ENCODE measurements at places on chromosomes 7 and 10. TPM values are rescaled to one million over a fixed set of nuclear protein-coding genes. Genes with fewer than 3 reads are reported as not detected.

The RSPH10B gene
- 0.07 TPM for polyA plus RNA-seq

- no peaks in the 10 kb centered on the region for H3K4me1 ChIP-seq
- no peak overlapping the region for H3K4me3 ChIP-seq
- DNase-seq: peak; percentile 23
These were observed 1.3 kb upstream of the CLDN12 start for GRCh38 chr7:90401989-90402388.

DNA sequence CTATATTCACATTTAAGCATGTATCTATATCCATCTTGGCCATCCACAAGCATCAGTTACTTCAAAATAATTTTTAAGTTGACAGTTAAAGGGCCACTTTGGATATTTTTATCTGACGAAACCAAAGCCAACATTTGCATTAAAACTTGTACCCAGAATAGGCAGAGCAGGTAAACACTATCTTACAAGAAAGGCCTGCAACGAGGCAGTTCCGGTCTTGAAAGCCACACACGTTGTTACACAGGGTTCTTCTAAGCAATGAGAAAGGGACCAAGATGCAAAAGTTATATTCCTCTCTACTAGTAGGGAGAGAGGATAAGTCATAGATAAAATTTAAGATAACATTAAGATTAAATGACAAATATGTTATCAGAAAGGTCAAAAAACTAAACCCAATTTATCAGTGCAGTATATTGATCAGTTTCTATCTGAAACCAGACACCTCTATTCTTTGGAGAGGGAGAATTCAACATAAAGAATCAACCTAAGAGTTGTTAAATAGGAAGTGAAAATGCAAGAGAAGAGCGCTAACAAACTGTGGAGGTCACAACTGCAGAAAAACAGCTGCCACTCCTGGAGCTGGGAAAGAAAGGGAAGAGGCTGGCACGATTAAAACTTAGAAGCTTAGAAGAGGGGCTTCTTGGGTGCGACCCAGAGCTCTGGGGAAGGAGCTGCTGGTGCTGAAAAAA is 701.3 kb downstream of the TNS3 start:
- no peaks in the 10 kb centered on the region for H3K36me3 ChIP-seq
- H3K27me3 ChIP-seq: no peaks in the 10 kb centered on the region
- no peaks in the 10 kb centered on the region for H3K4me1 ChIP-seq
- DNase-seq: no peak
- H3K4me3 ChIP-seq: no peak overlapping the region

GRCh38 chr10:9274206-9274755 is 1219.8 kb downstream of the GATA3 start:
- H3K4me1 ChIP-seq: no peaks in the 10 kb centered on the region
- no peaks in the 10 kb centered on the region for H3K36me3 ChIP-seq
- H3K27me3 ChIP-seq: no peaks in the 10 kb centered on the region
- DNase-seq: no peak
- H3K4me3 ChIP-seq: no peak overlapping the region

- no peaks in the 10 kb centered on the region for H3K27me3 ChIP-seq
- DNase-seq: peak; percentile 37
- no peak overlapping the region for H3K27ac ChIP-seq
- H3K4me1 ChIP-seq: no peaks in the 10 kb centered on the region
These were observed 52.1 kb downstream of the MPP7 start for GRCh38 chr10:28250782-28251181.

The CDHR3 gene
- 24.1 TPM for polyA plus RNA-seq

DNA sequence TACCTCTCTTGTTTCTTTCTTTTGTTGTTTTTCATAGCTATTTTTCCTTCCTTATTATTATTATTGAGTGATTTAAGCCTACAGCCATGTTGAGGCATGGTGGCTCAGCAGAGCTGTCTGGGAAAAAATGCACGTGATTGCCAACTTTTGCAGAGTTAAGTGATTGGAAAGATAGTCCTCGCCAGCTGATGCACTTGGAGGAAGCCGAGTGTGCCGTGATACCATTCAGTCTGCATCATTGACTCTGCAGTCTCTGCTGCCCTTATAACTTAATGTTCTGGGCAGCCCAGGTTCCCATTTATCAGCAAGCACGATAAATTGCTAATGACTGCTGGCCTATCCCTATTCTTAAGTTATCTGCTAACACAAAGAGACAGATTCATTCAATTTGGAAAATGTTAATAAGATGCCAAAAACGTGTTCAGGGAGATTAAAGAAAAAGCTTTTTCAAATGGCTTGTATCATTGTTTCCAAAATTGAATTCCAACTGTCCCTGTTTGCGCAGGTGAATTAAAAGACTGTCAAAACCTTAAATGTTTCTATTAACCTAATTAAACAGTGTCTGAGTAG is 232.9 kb upstream of the NPY start:
- no peaks in the 10 kb centered on the region for H3K4me1 ChIP-seq
- H3K4me3 ChIP-seq: no peak overlapping the region
- H3K27ac ChIP-seq: no peak overlapping the region
- DNase-seq: no peak

The ABCB1 gene
- polyA plus RNA-seq: 63.2 TPM

DNA sequence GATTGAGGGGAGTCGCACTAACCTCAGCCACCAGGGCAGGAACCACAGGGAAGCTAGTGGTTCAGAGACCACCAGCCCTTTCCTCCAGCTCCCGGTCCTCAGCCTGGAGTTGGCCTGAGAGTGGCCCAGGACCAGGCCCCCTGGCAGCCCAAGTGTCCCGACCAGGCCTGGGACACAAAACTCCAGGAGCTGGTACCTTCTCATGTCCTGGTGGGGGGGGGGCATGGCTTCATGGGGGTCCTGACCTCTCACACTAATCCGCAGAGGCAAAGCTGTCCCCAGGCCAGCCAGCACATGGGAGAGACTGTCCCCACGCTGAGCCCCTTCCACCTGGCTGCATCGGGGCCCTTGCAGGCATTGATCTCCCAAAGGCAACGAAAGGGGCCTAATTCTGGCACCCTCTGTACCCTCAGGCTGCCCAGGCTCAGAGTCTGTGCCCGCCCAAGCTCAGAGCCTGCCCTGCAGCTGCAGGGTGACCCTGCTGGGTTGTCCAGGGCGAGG is 28.2 kb downstream of the GPRIN2 start:
- no peak for DNase-seq
- H3K4me3 ChIP-seq: no peak overlapping the region
- peaks cover 3% of the 10 kb centered on the region for H3K4me1 ChIP-seq
- H3K36me3 ChIP-seq: no peaks in the 10 kb centered on the region
- no peak overlapping the region for H3K27ac ChIP-seq

The MKX gene
- not detected for polyA plus RNA-seq

DNA sequence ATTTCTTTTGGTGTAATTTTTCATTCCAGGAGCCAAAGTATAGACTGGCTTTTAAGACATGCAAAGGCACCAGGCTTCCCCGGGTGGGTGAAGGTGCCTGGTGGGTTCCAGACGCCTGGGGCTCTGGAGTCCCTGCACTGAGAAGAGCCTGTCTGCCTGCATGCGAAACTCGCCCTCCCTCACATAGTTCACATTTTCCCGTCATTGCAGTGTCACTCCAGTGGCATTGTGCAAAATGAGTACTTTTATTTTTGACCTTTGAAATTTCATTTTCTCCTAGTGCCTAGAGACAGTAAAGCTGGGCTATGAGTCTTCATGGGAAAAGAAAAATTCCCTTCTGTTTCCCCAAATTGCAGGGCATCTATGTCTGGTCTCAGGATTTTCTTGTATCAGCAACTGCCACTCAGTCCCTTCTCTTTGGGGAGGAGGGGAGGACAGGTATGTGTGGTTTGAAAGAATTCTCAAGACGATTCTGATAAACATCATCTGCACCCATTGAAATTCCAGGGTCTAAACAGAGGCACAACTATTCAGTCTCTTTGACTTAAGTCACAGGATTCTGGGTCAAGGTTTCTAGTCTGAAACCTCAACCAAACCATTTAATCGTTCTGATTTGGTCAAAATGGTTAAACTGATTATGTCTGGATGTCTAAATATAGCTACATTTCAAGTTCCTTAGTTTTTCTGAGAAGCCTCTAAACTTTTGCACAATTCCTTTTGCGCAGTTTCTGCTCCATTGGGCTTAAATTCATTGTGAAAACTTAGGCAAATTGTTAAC is 107.8 kb downstream of the CYP26A1 start:
- no peak overlapping the region for H3K4me3 ChIP-seq
- no peak overlapping the region for H3K27ac ChIP-seq
- DNase-seq: no peak
- H3K4me1 ChIP-seq: no peaks in the 10 kb centered on the region
- H3K36me3 ChIP-seq: no peaks in the 10 kb centered on the region
- no peaks in the 10 kb centered on the region for H3K27me3 ChIP-seq

GRCh38 chr7:116843378-116843777 is 19.0 kb upstream of the CAPZA2 start:
- H3K27me3 ChIP-seq: no peaks in the 10 kb centered on the region
- H3K36me3 ChIP-seq: no peaks in the 10 kb centered on the region
- no peaks in the 10 kb centered on the region for H3K4me1 ChIP-seq
- DNase-seq: no peak
- no peak overlapping the region for H3K27ac ChIP-seq

The GIMAP2 gene
- polyA plus RNA-seq: 9.0 TPM

- peak overlapping the region; percentile 28 for H3K27ac ChIP-seq
- no peaks in the 10 kb centered on the region for H3K36me3 ChIP-seq
- DNase-seq: no peak
- H3K4me3 ChIP-seq: no peak overlapping the region
These were observed 255.9 kb upstream of the GLI3 start for GRCh38 chr7:42492920-42493319.

- no peaks in the 10 kb centered on the region for H3K4me1 ChIP-seq
- H3K4me3 ChIP-seq: no peak overlapping the region
- H3K27me3 ChIP-seq: no peaks in the 10 kb centered on the region
- no peaks in the 10 kb centered on the region for H3K36me3 ChIP-seq
- H3K27ac ChIP-seq: no peak overlapping the region
These were observed 214.0 kb downstream of the GPR158 start for GRCh38 chr10:25388862-25389206.

GRCh38 chr7:43208242-43208641 is 95.8 kb downstream of the HECW1 start:
- no peak overlapping the region for H3K4me3 ChIP-seq
- no peaks in the 10 kb centered on the region for H3K27me3 ChIP-seq
- no peak overlapping the region for H3K27ac ChIP-seq
- no peaks in the 10 kb centered on the region for H3K36me3 ChIP-seq
- H3K4me1 ChIP-seq: no peaks in the 10 kb centered on the region

DNA sequence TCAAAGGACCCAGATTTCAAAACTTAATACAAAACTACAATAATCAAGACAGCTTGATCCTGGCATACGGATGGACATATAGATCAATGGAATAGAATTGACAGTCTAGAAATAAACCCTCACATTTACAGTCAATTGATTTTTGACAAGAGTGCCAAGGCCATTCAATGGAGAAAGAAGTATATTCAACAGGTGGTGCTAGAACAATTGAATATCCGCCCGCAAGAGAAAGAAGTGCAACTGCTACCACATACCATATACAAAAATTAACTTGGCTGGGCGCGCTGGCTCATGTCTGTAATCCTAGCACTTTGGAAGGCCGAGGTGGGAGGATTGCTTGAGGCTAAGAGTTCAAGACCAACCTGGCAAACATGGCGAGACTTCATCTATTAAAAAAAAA is 23.2 kb upstream of the CCL24 start:
- no peaks in the 10 kb centered on the region for H3K36me3 ChIP-seq
- H3K4me3 ChIP-seq: no peak overlapping the region
- no peaks in the 10 kb centered on the region for H3K4me1 ChIP-seq
- DNase-seq: no peak
- no peak overlapping the region for H3K27ac ChIP-seq

GRCh38 chr10:102241032-102241443 is 274 bp downstream of the PITX3 start:
- no peaks in the 10 kb centered on the region for H3K36me3 ChIP-seq
- peaks cover 61% of the 10 kb centered on the region for H3K27me3 ChIP-seq
- DNase-seq: peak; percentile 41
- H3K27ac ChIP-seq: no peak overlapping the region

The LRRD1 gene
- 0.01 TPM for polyA plus RNA-seq

The ABCB8 gene
- polyA plus RNA-seq: 15.7 TPM

DNA sequence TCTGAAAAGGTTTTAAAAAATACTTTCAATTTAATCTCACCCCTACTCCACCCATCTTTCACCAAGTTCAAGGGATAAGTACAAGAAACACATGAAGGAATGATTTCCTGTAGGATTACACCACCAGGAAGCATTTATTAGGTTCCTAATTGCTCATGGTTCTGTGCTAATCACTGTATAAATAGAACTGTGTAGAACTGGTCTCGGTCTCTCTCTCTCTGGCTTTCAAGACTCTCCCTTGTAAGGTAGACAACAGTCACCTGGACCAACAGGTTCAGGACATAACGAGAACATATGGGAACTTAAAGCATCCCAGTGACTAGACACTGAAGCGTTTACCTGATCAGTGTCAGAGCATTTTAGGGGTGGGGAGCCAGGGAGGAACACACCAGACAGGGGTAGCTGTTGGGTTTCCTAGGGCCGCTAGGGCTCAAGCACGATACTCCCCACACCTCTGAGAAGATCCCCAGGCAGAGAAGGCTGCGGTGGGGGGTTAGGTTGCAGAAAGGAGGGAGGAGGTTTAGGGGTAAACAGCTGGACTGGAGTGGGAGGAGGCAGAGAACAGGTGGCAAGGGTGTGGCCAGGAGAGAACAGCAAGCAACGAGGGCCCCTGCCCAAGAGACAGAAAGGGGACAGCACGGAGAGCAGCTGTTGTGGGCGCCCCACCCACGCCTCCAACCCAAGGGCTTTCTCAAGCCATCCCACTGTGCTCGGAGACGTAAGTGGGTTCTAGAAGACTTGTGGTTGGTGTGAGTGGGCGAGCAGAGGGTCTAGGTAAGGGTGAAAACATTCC is 52.5 kb upstream of the USP6NL start:
- no peak overlapping the region for H3K4me3 ChIP-seq
- H3K4me1 ChIP-seq: no peaks in the 10 kb centered on the region
- H3K36me3 ChIP-seq: no peaks in the 10 kb centered on the region
- no peak overlapping the region for H3K27ac ChIP-seq
- DNase-seq: peak; percentile 37

GRCh38 chr10:59807629-59808620 is 54.7 kb upstream of the MRLN start:
- H3K27ac ChIP-seq: no peak overlapping the region
- no peak overlapping the region for H3K4me3 ChIP-seq
- H3K36me3 ChIP-seq: peaks cover 44% of the 10 kb centered on the region
- no peak for DNase-seq

GRCh38 chr7:138460649-138461607 is 869 bp downstream of the TRIM24 start:
- H3K27ac ChIP-seq: peak overlapping the region; percentile 97
- DNase-seq: peak; percentile 54
- H3K27me3 ChIP-seq: no peaks in the 10 kb centered on the region
- H3K4me1 ChIP-seq: peaks cover 2% of the 10 kb centered on the region

The BAMBI gene
- polyA plus RNA-seq: not detected

DNA sequence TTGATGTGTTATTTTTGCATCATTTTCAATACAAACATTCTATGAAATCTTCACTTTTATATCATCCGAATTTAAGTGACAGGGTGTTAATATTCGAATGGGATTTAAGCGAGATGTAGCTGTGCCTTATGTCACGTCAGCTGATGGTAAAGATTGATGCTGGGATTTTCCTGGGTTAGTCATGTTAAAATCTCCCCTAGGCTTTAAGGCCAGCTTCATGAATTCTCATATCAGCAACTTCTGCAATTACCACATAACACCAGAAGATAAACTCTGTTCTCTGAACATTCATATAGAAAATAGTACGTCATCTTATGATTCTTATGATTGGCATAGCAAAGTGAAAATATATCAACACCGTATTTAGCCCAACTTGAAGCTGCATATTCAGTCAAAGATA is 669.2 kb downstream of the PCDH15 start:
- no peak for DNase-seq
- H3K4me1 ChIP-seq: no peaks in the 10 kb centered on the region
- H3K27ac ChIP-seq: no peak overlapping the region
- no peaks in the 10 kb centered on the region for H3K36me3 ChIP-seq
- no peak overlapping the region for H3K4me3 ChIP-seq

- no peak overlapping the region for H3K4me3 ChIP-seq
- H3K27me3 ChIP-seq: peaks cover 2% of the 10 kb centered on the region
- H3K4me1 ChIP-seq: no peaks in the 10 kb centered on the region
- no peak overlapping the region for H3K27ac ChIP-seq
These were observed 26.1 kb upstream of the DNAJB6 start for GRCh38 chr7:157310676-157311185.

The LGI1 gene
- 2.3 TPM for polyA plus RNA-seq
